NB4 (cell line): ENCODE measurements at places on chromosomes 6 and 20.

GRCh38 chr6:55438203-55438602, 110.9 kb downstream of the GFRAL start:
- no peak for DNase-seq

- no peak for DNase-seq
Measured at GRCh38 chr6:7630792-7631191, 40.8 kb downstream of the SNRNP48 start.

GRCh38 chr20:2378893-2379292, 1.8 kb upstream of the TGM6 start:
- DNase-seq = no peak

GRCh38 chr6:158206740-158207421, 38.7 kb downstream of the GTF2H5 start:
- no peak for DNase-seq

DNA sequence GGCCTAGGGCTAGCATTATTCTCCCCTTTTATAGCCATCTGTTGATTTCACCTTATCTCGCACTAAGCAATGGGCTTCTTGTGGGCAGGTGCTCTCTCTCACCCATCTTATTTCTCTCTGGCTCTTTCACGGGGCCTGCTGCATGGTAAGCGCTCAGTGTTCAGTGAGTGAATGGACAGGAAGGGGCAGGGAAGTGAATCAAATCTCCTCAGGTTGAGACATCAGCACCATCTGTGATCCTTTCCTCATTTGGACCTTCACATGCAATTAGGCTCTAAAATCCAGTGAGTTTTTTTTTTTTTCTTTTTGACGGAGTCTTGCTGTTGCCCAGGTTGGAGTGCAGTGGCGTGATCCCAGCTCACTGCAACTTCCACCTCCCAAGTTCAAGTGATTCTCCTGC, 76.5 kb upstream of the EZR start:
- no peak for DNase-seq

DNA sequence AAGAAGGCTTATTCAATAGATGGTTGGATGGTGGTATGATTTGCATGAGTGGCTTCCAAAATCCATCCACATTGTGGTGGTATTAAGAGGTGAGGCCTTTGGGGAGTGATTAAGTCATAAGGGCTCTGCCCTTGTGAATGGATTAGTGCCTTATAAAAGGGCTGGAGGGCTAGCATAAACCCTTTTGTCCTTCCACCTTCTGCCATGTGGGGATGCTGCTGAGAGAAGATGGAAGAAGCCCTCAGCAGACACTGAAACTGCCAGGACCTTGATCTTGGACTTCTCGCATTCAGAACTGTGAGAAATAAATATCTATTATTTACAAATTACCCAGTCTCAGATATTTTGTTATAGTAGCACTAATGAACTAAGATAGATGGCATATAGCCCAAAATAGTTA, 27.8 kb upstream of the SRPK1 start:
- DNase-seq = peak; percentile 66

- no peak for DNase-seq
Measured at GRCh38 chr6:147821295-147821897, 312.9 kb downstream of the SAMD5 start.

- DNase-seq = peak; percentile 88
Measured at GRCh38 chr20:34825530-34826362, at the start of gene NCOA6. TSS of gene NCOA6 (minus strand) at chr20:34825651. CDS start at chr20:34782355, 43,296 bp downstream.

DNA sequence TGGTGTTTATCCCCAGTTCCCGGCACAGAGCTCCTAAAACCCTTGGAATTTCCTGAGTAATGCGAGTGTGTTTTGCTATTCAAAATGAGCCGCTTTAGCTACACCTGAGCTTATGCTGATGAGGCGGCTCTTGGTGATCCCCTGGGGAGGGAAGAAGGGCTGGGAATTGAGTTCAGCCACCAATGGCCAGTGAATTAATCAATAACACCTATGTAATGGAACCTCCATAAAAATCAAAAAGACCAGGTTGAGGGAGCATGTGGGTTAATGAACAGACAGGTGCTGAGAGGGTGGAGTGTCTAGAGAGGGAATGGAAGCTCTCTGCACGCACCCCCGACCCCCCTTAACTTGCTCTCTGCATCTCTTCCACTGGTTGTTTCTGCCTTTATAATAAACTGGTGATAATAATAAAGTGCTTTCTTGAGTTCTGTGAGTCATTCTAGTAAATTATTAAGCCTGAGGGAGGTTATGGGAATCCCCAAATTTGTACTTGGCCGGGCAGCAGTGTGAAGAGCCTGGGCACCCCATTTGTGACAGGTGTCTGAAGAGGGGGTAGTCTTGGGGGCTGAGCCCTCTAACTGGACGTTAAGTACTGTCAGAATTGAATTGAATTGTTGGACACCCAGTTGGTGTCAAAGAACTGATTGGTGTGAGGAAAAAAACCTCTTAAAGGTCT, 24.6 kb upstream of the SERPINB1 start:
- DNase-seq = no peak

DNA sequence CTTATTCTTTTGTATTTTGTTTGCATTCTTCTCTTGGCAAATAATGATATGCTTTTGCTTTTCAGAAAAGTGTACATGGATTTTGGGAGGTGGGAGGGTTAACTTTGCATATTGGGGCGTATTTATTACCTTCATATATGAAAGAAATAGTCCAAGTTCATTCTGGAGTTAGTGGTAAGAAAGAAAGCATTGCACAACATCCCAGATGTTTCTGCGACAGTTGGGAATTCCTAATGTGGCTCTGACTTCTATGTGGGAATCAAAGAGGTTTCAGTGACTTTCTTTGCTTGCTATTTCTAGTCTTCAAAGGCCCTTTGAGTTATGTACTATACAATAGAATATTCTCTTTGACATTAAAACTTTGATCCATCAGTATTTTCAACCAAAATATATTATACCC, 78.1 kb downstream of the MMUT start:
- DNase-seq = no peak

DNA sequence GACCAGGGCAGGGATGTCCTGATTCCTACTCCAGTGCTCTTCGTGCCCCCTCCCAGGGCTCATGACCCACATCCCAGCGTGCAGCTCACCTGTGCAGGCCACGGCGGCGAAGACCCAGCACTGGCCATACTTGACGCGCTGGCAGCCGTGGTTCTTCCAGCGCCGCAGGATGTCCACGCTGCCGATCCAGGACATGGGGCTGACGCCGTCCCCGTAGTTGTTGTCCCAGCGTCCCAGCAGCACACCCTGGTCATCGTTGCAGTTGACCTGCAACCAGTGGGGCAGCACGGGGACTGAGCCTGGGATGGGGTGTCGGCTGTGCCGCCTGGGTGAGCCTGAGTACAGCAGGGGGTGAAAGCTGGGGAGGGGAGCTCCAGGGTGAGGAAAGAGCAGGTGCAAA, 18.4 kb downstream of the TGM2 start:
- no peak for DNase-seq

DNA sequence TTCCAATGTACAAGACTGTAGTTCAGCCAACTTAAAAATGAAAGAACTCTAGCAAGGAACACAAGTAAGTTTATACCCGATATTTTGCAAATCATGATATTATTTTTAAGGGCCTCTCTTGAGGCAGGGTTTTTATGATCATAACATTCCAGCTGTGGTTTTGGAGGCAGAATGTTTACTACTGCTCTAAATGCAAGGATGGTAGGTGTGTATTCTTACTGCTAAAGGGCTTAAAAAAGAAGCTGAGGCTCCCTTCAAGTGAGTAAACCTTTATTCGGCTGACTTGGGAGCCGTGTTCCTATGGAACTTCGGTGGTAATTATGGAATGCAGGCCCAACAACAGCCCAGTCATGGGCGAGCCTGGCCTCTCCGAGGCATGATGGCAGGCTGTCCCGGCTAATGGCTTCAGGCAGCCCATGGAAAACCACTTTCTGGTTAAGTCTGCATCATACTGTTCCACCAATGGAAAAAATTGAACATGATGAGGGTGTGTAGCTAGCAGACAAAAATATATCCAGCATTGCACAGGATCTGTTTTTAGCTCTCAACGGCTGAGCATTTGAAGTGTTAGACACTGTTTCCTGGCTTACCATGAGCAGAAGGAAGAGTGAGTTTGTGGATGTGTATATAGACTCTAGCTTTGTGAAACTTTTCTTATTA, 111.5 kb downstream of the TIAM2 start:
- DNase-seq = no peak
